CD4-positive, alpha-beta T cell treated with Interleukin-6 for 4 hours (primary cell): ENCODE measurements at places on chromosomes 16 and 17.

DNA sequence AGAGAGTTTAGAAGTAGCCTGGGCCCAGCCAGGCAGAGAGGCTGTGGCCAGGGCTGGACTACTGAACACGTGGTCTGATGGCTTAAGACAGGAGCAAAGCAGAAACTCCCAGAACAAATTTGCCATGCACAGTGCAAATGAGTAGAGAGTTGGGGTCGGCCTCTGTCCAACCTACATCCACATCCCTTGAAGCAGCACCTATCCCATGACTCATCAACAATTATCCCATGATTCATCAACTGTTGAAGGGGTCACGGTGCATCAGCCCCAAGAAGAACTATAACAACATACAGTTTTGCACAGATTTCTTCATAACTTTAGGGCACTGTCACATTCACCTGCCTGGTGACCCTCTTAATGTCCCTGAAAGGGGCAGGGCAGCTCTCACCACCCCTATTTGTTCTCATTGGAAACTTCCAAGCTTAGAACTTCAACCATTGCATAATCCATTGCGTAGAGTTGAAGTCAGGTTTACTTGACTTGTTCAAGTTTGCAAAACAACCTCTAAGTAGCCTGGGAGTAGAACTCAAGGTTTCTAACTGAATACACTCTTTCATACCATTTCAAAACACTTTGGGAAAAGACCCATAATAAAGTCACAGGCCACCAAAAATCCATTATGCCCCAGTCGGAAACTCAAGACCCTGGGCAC is 235.2 kb upstream of the CDH5 start:
- DNase-seq = no peak

- no peak for DNase-seq
Observed at GRCh38 chr17:70582777-70583176, 413.4 kb downstream of the KCNJ2 start.

- peak; percentile 20 for DNase-seq
Observed at GRCh38 chr16:495127-495748, 32.3 kb upstream of the CAPN15 start.

DNA sequence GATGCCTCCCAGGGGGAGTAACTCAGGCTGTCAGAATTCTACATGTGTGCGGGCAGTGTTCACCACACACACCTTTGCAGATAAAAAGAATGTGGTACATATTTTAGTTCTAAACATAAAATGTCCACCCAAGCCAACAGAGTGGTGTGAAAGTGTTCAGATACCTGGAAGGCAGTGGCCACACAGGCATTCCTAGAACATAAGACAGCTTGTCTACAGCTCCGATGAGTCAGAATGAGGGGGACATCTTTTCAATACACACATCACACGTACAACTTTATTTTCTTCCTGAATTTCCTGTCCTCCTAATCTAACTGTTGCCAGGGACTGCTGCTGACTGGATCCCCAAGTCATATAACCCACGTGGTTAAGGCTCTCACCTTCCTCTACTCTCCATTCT is 142.3 kb downstream of the ZFHX3 start:
- no peak for DNase-seq

DNA sequence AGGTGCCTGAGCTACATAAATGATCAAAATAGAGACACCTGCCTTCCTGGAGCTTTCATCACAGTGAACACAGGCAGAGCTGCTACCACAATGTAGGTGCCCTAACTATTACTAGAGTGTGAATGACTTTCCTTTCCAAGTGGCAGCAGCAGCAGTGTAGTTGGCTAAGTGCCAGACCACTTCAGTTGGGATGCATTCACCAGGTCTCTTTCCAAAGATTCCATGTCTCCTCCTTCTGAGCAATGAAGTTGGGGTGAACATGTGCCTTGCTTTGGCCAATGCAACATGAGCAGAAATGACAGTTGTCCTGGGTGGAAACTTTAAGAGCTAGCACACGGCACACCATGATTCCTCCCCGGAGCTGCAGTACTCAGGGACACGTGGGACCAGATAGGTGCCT is 23.3 kb upstream of the CACNG4 start:
- no peak for DNase-seq

- no peak for DNase-seq
Observed at GRCh38 chr17:12007466-12007865, 10.2 kb upstream of the ZNF18 start.

DNA sequence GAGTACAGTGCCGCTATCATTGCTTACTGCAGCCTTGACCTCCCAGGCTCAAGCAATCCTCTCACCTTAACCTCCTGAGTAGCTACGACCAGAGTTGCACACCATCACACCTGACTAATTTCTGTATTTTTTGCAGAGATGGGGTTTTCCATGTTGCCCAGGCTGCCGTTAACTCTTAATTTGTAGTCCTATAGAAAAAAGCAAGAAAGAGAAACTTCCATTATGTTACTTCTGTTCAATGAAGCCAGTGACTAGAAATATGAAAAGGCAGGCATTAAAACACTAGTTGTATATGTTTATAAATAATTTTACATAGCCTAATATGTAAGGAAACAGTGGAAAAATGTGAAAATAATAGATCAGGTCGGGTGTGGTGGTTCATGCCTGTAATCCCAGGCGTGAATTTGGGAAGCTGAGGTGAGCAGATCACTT is 9.7 kb downstream of the RAD51C start:
- DNase-seq = no peak
